ENCODE measurements at places on chromosomes 7 and 10. TPM values are rescaled to one million over a fixed set of nuclear protein-coding genes. Genes with fewer than 3 reads are reported as not detected.

The MINDY4 gene
- 0.60 TPM for total RNA-seq

The TUBB8 gene
- not detected for total RNA-seq

GRCh38 chr7:36141351-36141750 lies 11.7 kb upstream of the EEPD1 start:
- DNase-seq: no peak

- DNase-seq: peak; percentile 12
Observed at GRCh38 chr10:86899670-86900276, 57.6 kb downstream of the MMRN2 start.

DNA sequence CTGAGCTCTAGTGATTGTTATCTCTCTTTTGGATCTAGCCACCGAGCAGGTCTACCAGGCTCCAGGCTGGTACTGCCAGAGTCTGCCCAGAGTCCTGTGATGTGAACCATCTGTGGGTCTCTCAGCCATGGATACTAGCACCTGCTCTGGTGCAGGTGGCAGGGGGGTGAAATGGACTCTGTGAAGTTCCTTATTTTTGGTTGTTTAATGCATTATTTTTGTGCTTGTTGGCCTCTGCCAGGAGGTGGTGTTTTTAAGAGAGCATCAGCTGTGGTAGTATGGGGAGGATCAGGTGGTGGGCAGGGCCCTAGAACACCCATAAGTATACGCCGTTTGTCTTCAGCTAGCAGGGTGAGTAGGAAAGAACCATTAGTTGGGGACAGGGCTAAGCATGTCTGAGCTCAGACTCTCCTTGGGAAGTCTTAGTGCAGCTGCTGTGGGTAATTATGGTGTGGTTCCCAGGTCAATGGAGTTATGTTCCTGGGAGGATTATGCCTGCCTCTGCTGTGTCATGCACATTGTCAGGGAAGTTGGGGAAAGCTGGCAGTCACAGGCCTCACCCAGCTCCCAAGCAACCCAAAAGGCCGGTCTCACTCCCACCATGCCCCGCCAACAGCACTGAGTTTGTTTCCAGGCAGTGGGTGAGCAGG lies 81.8 kb downstream of the NPSR1 start:
- DNase-seq: no peak

The GRM8 gene
- total RNA-seq: not detected

DNA sequence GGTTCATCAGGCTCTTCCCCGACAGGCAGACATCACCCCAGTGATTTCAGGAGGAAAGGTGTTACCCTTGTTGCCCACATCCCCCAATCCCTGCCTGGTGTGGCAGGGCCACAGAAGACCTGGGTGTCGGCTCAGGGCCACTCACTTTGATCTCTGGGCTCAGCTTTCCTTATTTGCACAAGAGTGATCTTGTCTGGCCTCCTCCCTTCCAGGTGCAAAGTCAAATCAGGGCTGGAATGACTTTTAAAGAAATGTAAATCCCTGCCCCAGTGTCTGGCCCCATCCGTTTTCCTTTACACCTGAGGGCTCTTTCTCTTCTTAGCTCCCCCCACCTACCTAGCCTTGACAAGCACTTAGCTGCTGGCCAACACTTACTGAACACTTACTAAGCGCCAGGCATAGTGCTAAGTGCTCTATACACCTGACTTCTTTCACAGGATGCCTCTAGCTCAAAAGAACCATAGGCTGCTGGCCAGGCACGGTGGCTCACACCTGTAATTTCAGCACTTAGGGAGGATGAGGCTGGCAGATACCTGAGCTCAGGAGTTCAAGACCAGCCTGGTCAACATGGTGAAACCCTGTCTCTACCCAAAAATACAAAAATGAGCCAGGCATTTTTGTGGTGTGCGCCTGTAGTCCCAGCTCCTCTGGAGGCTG lies 979 bp upstream of the NODAL start:
- no peak for DNase-seq
